ENCODE measurements at places on chromosomes 7 and 10.

GRCh38 chr7:25122373-25122772, 2.7 kb downstream of the CYCS start:
- no peak for DNase-seq

DNA sequence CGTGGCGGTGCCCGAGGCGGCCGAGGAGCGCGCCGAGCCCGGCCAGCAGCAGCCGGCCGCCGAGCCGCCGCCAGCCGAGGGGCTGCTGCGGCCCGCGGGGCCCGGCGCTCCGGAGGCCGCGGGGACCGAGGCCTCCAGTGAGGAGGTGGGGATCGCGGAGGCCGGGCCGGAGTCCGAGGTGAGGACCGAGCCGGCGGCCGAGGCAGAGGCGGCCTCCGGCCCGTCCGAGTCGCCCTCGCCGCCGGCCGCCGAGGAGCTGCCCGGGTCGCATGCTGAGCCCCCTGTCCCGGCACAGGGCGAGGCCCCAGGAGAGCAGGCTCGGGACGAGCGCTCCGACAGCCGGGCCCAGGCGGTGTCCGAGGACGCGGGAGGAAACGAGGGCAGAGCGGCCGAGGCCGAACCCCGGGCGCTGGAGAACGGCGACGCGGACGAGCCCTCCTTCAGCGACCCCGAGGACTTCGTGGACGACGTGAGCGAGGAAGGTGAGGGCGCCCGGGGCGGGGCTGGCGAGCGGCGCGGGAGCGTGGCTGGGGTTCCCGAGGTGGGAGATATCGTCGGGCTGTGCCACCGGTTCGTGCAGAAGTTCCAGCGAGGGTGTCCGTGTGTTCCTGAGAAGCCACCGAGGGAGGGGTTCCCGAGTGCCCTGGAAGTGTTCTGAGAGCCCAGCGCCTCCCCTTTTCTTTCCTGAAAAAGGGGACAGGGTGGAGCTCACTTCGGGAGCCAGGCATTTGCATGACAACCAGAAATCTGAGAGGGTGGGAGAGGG, 495 bp downstream of the EIF3B start:
- DNase-seq: no peak

GRCh38 chr7:2012044-2012900, 220.5 kb downstream of the MAD1L1 start:
- DNase-seq: no peak

DNA sequence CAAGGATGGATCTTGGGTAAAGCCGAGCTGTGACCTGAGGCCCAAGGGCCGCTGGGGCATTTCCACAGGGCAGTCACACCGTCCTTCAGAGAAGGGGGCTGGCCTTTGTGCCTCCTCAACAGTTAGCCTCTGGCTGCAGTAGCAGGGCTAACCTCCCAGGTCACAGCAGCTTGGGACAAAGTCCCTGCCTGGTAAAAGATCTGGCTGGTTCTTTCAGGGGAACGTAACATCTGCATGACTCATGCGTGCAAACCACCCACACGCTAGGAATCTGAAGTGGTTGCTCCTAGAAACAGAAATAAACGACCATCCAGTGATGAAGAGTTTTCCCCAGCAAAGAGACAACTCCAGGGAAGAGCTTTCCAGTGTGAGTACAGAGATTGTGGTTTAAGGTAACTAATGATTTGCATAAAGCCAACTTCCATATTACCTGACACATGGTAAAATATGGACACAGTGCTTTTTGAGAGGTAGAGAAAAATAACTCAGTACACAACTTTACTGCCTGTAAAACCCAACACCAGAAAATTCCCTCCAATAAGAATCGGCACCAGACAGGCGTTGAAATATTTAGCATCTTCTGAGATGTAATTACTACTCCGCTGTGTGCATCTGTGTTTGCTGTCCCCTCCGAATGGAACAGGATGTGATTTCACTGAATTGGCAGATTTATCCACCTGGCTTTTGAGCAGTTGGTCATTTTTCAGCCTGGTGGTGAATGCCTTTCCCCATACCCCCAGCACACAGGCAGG, 84.9 kb upstream of the ADRB1 start:
- peak; percentile 0 for DNase-seq

DNA sequence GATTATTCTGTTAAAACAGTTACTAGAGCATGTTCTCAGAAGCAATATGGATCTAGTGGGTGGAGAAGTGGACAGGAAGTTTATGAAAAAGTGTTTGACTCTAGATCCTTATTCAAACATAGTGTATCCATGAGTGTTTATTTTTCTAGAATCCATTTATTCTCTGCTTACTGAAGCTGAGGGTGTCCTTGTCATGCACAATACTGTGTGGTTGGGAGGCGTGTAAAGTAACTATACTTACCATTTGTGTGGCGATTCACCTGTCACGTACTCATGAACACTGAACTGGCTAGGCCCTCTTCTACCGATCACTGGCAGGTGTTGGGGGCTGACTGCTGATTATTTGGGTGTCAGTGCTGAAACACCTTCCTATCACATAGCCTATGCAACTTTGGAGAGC, 74.0 kb downstream of the POU6F2 start:
- no peak for DNase-seq

- DNase-seq: no peak
These were observed 33.8 kb downstream of the SNX8 start for GRCh38 chr7:2280424-2280823.

DNA sequence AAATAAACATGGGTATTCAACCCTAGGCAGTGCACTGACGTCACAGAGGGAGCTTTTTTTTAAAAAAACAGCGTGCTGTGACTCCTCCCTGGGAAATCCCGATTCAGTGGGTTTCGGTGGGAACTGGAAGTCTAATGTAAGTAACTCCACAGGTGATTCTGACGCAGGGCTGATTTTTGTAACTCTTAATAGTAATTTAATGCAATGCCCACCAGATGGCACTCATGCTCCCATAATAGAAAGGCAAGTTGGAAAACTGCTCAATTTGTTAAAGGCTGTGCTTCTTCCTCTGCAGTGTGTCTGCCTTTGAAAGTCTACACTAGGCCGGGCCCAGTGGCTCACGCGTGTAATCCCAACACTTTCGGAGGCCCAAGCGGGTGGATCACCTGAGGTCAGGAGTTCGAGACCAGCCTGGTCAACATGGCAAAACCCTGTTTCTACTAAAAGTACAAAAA, 10.9 kb upstream of the RSU1 start:
- peak; percentile 36 for DNase-seq

- no peak for DNase-seq
These were observed 98.0 kb downstream of the GRB10 start for GRCh38 chr7:50684713-50685075.

DNA sequence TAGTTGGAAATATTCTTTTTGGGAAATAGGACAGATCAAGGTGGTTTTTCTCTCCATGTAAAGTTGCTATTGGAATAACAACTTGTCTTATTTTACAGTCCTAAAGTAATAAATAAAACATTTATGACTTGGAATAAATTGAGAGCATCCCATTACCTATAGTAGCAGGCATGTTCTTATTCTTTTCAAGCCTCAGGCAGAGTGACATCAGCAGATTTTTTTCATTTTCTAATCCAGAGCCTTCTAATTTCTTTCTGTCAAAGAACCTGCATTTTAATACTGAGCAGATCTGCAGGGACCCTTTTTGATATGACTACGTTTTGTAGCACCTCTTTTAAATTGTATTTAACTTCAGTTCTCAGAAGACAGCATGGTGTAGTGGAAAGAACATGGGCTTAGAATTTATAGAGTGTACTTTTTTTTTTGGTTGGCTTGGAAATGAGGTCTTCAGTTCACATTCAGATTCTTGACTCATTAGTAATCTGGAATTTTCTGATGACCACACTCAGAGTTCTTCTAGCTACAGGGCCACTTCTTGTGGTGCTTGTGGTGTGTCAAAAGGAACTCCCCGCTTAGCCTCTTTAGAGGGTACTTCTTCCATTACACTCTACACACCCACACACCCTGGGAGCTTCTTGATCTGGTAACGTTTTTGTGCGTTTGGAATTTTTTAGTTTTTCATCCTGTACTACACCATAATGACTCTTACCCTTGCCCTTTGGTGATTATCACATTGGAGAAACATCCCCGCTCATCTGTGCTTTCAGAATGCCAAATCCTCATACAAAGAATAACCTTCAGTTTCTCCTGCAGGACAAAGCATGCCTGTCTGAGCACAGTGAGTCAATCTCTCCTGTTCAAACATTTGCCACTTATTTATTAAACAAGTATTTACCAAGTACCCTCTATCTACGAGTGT, 34.6 kb downstream of the AGK start:
- DNase-seq: peak; percentile 32

GRCh38 chr10:35898716-35899440, 256.8 kb upstream of the FZD8 start:
- no peak for DNase-seq

DNA sequence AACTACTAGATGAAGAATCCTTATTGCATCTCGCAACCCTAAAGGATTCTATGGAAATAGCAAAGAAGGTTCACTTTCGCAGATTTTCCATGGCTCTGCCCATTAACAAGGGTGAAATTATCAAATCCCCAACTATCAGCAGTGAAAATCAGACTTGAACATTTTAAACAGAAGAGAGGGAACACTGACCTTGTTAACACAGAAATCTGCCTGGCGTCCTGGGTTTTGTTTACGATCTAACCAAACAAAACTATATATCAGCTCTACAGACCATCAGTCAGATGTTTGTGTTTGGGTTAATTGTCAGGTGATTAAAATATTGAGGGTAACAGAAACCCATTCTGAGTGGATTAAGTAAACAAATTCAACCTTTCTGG, 1.9 kb downstream of the CTTNBP2 start:
- no peak for DNase-seq
